ENCODE measurements at places on chromosomes 7 and 10. TPM values are rescaled to one million over a fixed set of nuclear protein-coding genes. Genes with fewer than 3 reads are reported as not detected.

DNA sequence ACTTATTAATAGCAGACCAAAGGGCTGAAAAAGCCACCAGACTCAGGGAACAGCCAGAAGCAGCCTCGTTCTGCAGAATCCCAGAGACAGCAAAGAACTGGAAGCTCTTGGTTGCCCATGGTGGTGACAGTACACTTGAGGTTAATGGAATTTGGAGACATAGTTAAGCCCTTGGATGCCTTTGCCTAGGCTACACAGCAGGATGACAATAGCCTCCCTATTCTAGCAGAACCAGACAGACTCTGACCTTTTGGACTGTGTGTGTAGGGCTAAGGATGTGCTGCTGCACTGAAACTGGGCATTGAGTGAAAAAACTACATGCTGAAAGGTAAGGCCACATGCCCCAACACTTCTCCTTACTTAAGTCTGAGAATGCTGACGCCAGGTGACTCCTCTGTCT lies 22.7 kb downstream of the OTUD1 start:
- no peak for DNase-seq

GRCh38 chr10:29878492-29878891 lies 180.9 kb downstream of the JCAD start:
- DNase-seq: no peak

PRPS1L1 gene
- total RNA-seq: not detected

- peak; percentile 71 for DNase-seq
These were observed 2.5 kb upstream of the TMEM178B start for GRCh38 chr7:141071260-141071854.

- no peak for DNase-seq
These were observed 850.6 kb downstream of the TYW1 start for GRCh38 chr7:67847092-67847787.

SPDYE16 gene
- 0.35 TPM for total RNA-seq

ITGB8 gene
- total RNA-seq: 19.9 TPM
